ENCODE measurements at places on chromosomes 7 and 10. TPM values are rescaled to one million over a fixed set of nuclear protein-coding genes. Genes with fewer than 3 reads are reported as not detected.

DNA sequence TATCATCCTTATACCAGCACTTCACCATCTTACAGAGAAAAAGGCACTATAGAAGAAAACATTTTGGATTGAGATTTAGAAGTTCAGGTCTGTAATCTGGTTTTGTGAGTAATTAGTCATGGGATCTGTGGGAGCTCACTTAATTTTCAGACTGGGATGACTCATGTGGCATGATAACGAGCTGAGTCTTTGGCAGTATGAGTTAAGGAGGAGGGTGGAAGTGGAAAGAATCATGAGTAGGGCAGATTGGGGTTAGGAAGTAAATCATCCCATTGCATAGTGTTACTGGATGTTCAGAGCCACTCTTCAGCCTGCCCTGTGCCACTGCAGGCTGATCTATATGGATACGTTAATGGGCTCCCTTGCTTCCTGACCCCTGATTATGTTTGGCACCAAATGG lies 64.9 kb downstream of the ZNF92 start:
- no peak for DNase-seq

GRCh38 chr10:10935032-10935431 lies 82.6 kb upstream of the CELF2 start:
- no peak for DNase-seq

DNA sequence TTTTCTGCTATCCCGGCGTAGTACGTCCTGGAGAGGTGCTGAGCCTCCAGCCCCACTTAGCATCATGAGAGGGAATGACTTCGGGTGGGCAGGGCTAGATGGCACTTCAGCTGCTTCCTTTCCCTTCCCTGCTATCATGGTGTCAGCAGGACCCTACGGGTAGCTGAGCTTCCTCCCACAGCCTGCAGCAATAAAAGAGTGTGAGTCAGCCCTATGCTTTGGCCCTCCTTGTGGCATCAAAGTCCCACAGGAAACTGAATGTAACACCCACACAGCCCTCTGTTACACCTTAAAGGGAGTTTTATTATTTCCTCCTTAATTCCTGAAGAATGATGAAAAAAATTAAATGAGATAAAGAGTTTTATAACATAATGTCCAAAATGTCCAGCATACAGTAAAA lies 458.1 kb downstream of the RPS24 start:
- DNase-seq: no peak

- no peak for DNase-seq
Measured at GRCh38 chr10:57785546-57785945, 482.1 kb downstream of the IPMK start.

- DNase-seq: no peak
Measured at GRCh38 chr10:69239816-69240434, 19.8 kb downstream of the HKDC1 start.

DNA sequence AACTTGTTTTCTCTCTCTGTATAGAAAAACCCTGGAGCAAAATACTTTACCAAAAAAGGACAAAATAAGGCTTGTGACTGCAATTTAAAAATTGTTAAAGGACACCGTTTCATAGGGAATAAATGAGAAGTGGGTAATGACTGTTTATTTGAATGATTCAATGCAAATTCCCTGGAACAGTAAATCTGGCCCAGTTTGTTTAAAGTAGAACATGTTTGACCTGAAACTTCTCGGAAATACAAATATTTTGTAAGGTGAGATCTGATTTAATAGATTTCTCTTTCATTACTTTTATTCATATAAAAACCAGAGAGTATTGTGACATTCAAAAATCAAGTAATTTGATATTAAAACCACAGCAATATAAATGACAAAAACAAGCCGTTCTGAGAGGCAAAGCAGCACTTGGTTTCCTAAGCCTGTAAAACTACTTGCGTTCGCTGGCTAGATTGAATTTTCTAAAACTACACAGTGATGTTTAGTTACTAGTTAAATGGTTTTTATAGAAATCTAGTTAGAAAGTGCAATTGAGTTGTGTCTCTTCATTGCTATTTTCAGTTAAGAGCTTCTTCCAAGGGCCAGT lies 76.8 kb upstream of the PITRM1 start:
- DNase-seq: no peak

GRCh38 chr10:79445161-79445976 lies at the start of gene ZCCHC24:
Gene ZCCHC24 (minus strand): TSS chr10:79445624. CDS start chr10:79445440, 184 bp downstream.
- peak; percentile 95 for DNase-seq

DNA sequence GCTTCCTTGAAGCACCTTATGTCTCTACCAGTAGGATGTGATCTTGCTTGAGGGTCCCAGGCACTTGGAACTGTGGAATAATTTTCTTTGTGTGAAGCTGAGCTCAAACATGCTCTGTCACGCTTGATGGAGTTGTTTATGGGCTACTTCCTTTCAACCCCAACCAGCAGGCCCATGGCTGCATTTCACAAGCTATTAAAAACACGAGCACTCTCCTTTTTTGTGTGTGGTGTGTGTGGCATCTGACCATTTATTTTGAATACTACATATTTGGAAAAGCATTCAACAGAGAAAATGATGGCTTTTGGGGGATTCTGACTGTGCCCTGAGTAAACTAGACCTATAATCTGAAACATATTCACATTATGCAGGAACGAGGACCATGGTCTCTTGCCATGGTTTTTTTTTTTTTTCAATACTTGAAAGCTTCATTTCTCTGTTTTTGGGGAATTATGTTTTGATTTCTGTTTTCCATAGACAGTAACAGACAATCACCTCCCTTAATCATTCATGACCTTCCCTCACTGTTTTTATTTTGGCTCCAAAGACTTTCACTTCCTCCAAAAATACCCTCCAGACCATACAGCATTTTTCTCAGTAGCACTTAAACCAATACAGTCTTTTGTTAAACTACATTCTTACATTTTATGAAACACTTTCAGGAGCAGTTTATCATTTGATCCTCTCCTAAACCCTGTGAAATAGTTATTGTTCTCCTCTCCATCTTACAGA lies 233.6 kb upstream of the BMPER start:
- peak; percentile 68 for DNase-seq

GRCh38 chr10:103666087-103666761 lies 172.7 kb downstream of the NEURL1 start:
- no peak for DNase-seq

DNA sequence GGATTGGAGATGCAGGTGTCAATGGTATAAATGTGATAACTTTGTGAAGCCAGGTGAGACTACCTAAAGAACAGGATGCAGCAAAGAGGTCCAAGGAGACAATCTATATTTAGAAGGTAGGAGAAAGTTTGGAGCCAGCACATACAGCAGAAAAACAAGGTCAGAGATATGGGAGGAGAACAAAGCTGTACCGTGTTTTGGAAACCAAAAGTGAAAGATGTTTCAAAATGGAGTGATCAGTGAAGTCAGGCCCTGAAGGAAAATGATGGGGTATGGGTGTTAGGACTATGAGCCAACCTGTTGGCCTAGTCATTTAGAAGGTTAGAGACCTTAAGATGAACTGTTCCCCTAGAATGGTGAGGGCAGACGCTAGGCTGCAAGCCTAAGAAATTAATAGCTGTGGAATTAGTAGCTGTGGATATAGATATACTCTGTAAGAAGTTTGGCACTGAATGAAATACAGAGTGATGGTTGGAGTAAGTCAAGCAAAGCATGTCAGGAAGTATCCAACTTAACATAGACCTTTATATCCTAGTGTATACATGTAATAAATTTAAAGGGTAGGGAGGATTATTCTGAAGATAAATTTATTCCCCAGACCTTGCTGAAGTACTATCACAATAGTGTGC lies 149.8 kb upstream of the WNT16 start:
- DNase-seq: peak; percentile 20

DNA sequence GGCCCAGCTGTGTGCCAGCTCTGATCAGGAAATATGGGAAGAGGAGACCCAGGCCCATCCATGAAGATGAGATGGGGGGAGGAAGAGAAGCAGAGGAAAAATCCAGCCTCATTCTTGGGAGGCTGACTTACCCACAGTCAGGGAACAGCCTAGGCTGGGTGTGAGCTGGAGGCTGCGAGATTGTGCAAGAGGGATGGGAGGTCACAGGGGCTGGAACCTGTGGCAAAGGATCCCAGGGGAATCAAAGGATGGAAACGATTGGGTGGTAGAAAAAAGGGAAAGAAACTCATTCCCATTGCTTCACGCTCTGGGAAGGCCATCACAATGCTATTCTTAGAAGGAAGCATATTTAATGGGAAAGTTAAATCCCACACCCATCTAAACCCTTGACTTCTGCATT lies 26.7 kb upstream of the CRHR2 start:
- no peak for DNase-seq

The ENTPD1 gene
- total RNA-seq: 3.7 TPM

The PDK4 gene
- total RNA-seq: not detected

The PLA2G12B gene
- not detected for total RNA-seq

The UPK3B gene
- total RNA-seq: 2.5 TPM

The CDNF gene
- 3.7 TPM for total RNA-seq

The PTN gene
- not detected for total RNA-seq

The SPDYE1 gene
- not detected for total RNA-seq

The FFAR4 gene
- not detected for total RNA-seq

The TMEM130 gene
- total RNA-seq: 0.57 TPM

Data from OCI-LY7 (cell line).